ENCODE measurements at places on chromosomes 7 and 10. TPM values are rescaled to one million over a fixed set of nuclear protein-coding genes. Genes with fewer than 3 reads are reported as not detected.

OGDHL gene
- total RNA-seq, result 9.8 TPM

GRCh38 chr10:69346776-69347175 is 68.5 kb downstream of the HK1 start:
- no peaks in the 10 kb centered on the region for H3K27me3 ChIP-seq
- H3K36me3 ChIP-seq, result peaks cover 20% of the 10 kb centered on the region
- DNase-seq, result no peak
- peaks cover 23% of the 10 kb centered on the region for H3K4me1 ChIP-seq
- H3K4me3 ChIP-seq, result no peak overlapping the region

DNA sequence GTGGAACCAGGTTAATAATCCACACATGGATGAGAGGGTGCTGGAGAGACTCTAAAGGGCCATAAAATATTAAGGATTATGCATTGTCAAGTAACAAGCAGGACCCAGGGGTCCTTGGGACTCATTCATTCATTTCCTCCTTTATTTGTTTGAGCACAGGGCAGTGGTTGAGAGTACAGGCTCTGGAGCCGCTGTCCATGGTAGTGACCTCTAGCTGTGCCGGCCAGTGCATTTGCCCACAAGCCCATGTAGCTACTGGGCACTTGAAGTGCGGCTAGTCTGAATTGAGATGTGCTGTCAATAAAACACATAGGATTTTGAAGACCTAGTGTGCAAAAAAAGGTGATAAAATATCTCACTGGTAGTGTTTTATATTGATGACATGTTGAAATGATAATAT is 137.6 kb downstream of the C10orf105 start:
- H3K36me3 ChIP-seq, result no peaks in the 10 kb centered on the region
- H3K4me3 ChIP-seq, result no peak overlapping the region
- H3K27me3 ChIP-seq, result peaks cover 7% of the 10 kb centered on the region
- DNase-seq, result no peak

DNA sequence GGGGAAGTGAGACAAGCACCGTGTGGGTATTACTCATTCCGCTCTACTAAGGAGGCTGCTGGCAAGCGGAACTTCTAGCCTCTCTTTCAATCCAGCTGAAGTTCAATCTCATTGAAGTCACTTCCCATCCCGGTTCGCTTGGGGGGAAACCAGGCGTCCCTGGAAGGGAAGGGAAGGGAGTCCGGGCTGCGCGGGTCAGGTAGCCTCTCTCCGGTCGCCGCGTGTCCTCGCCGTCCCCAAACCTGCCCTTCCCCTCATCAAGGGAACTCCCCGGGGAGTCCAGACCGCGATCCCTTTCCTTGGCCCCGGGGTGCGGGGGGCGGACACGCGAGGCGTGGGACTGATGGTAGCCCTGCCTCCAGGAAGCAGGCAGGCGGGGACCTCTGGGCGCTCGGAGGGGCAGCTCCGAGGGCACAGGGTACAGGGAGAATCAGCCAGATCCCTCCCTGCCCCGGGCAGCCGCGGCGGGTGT is 598 bp upstream of the ZEB1 start:
- no peaks in the 10 kb centered on the region for H3K27me3 ChIP-seq
- peak; percentile 57 for DNase-seq
- no peaks in the 10 kb centered on the region for H3K4me1 ChIP-seq

DNA sequence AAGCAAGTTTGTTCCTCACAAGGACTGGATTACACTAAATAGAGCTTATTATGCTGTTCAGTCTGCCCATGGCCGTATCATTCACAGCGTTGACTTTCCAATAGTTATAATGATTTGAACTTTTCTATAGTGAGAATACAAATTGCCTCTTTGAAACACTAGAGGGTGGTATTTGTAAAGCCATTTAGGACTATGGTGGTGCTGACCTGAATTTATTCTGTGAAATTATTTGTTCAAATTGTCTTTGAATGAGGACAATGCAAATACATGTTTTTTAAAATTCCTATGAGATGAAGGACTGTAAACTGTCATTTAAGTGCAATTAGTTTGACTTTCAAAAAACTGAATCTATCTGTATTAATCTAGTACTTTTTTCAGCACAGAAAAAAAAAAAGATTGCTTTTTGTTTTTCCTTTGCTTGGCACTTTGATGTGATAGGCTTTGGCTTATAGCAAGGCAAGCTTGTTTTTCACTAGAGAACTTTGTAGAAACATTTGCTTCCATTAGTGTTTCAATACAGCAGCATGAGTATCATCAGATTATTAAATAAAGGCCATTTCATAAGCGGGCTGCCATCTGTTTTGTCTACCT is 122.7 kb upstream of the TMEM229A start:
- H3K4me3 ChIP-seq, result no peak overlapping the region
- no peaks in the 10 kb centered on the region for H3K27me3 ChIP-seq
- DNase-seq, result no peak
- peaks cover 5% of the 10 kb centered on the region for H3K4me1 ChIP-seq

DNA sequence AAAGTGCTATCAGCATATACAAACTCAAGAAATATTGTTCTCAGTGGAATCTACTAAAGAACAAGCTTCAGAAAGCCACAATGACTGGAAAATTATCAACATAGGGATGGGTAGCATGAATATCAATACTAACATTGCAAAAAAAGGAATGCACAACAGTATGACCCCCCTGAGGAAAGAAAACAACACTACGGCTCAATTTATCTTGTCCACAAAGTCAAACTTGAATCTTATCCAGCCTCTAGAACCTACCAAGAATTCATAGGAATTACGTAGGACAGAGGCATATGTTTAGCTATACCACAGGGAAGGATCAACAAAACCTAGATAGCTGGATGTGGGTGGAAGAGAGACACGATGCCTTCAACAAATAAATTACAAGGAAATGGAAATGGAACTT is 54.6 kb downstream of the AGMO start:
- no peak overlapping the region for H3K4me3 ChIP-seq
- H3K4me1 ChIP-seq, result no peaks in the 10 kb centered on the region
- no peaks in the 10 kb centered on the region for H3K36me3 ChIP-seq
- H3K27ac ChIP-seq, result no peak overlapping the region
- DNase-seq, result no peak
- no peaks in the 10 kb centered on the region for H3K27me3 ChIP-seq

DNA sequence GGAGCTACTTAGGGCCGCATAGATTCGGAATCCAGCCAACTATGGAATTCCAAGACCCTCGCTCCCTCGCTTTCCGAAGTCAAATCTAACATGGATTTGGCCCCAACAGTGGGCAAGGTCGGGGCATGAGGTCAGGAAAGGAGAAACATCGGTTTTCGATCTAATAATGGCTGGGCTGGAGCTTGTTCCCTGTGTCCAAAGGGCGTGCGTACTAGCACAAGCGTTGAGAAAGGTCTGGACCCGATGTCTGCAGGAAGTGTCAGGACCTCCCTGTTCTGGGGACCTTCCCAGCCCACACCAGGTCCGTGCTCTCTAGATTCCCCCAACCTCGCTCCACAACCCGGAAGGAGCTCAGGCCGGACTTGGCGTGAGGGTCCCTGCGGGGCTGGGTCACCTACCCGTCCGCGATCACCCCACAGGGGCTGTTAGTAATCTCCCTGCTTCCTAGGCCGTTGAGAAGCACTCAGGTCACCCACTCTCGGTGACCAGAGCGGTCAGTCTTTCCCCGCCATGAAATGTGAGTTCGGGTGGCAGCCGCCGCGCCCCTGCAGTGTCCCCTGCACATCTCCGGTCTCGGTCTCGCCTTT is 4.8 kb downstream of the FEZF1 start:
- H3K4me1 ChIP-seq, result peaks cover 2% of the 10 kb centered on the region
- H3K36me3 ChIP-seq, result no peaks in the 10 kb centered on the region
- no peak for DNase-seq
- H3K4me3 ChIP-seq, result peak overlapping the region; percentile 9
- peaks cover 79% of the 10 kb centered on the region for H3K27me3 ChIP-seq
- no peak overlapping the region for H3K27ac ChIP-seq

DNA sequence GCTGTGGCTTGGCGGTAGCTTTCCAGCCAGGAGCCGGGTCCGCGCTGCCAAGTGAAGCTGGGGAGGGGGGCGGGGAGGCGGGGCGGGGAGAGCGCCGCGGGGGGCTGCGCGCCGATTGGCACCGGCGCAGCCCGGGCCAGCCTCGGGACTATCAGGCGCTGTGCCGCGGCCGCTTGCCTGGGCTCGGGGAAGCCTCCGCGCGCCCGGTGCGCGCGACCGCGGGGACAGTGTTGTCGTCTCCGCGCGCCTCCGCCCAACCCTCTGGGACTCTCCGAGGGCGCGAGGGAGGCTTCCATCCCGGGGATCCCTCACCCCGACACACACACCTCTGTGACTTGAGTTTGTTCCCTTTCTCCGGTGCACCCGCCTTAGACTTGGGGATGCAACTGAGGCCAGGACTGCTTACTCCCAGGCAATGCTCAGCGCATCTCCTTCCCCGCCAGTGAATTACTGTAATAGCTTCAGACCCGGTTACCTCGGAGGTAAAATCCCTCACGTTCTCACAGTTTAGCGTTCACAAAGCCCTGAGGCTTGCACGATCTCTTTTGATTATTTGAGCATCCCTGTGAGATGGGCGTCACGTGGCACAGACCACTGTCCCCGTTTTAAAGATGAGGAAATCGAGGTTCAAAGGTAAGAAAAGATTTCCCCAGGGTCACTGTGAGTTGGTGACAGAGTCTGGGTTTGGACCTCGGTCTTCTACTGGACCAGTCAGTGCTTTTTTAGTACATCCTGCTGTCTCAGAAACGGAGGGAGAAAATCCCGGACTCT is at the start of gene NKX1-2:
TSS of gene NKX1-2 (minus strand) at position 24 of the 771 bp plus-strand sequence. CDS start 92 bp downstream, outside the sequence.
- H3K4me1 ChIP-seq, result peaks cover 30% of the 10 kb centered on the region
- no peaks in the 10 kb centered on the region for H3K36me3 ChIP-seq
- peak within 1 kb of the TSS; percentile 36 for H3K4me3 ChIP-seq
- peaks cover 61% of the 10 kb centered on the region for H3K27me3 ChIP-seq
- no peak within 1 kb of the TSS for H3K27ac ChIP-seq

DNA sequence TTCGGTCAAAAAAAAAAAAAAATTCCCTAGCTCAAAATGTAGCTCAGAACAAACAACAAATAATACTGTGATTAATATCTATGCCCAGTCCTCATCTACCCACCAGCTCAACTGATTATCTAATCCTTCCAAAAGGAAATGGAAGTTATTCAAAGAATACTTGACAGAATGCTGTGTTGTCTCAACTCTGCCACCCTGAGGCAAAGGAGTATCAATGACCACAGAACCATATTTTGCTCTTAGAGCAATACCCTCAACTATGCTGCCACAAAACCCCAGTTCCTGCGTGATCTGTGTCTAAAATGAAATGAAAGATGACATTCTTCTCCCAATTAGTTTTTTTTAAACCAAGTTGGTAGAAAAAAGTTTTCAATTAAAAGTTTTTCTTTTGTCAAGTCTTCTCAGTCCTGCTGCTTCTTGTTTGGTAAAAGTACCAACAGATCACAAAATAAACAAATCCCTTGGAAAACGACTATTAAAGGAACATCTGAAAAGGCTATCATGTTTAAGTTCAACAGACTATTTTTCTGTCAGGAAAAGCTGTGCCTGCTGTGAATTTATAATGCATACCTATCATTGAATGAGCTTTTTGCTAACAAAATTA is 21.6 kb downstream of the RBM28 start:
- no peak overlapping the region for H3K27ac ChIP-seq
- H3K36me3 ChIP-seq, result peaks cover 65% of the 10 kb centered on the region
- no peak overlapping the region for H3K4me3 ChIP-seq
